ENCODE measurements at places on chromosomes 7 and 10. TPM values are rescaled to one million over a fixed set of nuclear protein-coding genes. Genes with fewer than 3 reads are reported as not detected.

- no peaks in the 10 kb centered on the region for H3K36me3 ChIP-seq
- H3K4me1 ChIP-seq, result peaks cover 54% of the 10 kb centered on the region
- DNase-seq, result no peak
- H3K4me3 ChIP-seq, result no peak overlapping the region
- H3K27ac ChIP-seq, result peak overlapping the region; percentile 98
- no peaks in the 10 kb centered on the region for H3K27me3 ChIP-seq
Observed at GRCh38 chr7:95607561-95607960, 11.2 kb upstream of the PDK4 start.

- no peaks in the 10 kb centered on the region for H3K36me3 ChIP-seq
- H3K4me1 ChIP-seq, result no peaks in the 10 kb centered on the region
- no peak overlapping the region for H3K27ac ChIP-seq
- no peak overlapping the region for H3K4me3 ChIP-seq
- H3K27me3 ChIP-seq, result no peaks in the 10 kb centered on the region
Observed at GRCh38 chr10:49549640-49550346, 10.9 kb upstream of the ERCC6 start.

The SCART1 gene
- total RNA-seq, result 0.36 TPM

- peak; percentile 18 for DNase-seq
- H3K27me3 ChIP-seq, result no peaks in the 10 kb centered on the region
- no peaks in the 10 kb centered on the region for H3K36me3 ChIP-seq
Observed at GRCh38 chr10:30228417-30229036, 120.6 kb downstream of the MTPAP start.

DNA sequence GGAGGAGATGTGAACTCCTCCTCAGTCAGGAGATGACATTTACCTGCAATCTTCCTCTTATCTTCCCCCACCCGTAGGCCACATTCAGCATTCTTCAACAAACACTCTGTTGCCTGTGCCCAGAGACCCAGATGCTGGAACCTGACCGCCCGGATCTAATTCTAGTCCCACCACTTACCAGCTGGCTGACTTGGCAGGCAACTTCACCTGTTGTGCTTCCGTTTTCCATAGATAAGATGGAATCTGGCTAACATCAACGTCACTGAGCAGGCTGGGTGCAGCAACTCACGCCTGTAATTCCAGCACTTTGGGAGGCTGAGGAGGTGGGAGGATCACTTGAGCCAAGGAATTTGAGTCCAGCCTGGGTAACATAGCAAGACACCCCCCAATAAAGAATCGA is 21.3 kb upstream of the FXYD4 start:
- H3K4me3 ChIP-seq, result no peak overlapping the region
- no peak overlapping the region for H3K27ac ChIP-seq
- DNase-seq, result no peak
- no peaks in the 10 kb centered on the region for H3K36me3 ChIP-seq
- peaks cover 31% of the 10 kb centered on the region for H3K27me3 ChIP-seq
- H3K4me1 ChIP-seq, result peaks cover 9% of the 10 kb centered on the region

GRCh38 chr7:25263337-25263736 is 35.1 kb upstream of the NPVF start:
- H3K27me3 ChIP-seq, result peaks cover 23% of the 10 kb centered on the region
- H3K36me3 ChIP-seq, result no peaks in the 10 kb centered on the region
- H3K4me3 ChIP-seq, result no peak overlapping the region

The FANK1 gene
- total RNA-seq, result 0.30 TPM

- H3K4me1 ChIP-seq, result no peaks in the 10 kb centered on the region
- no peaks in the 10 kb centered on the region for H3K27me3 ChIP-seq
- no peak overlapping the region for H3K4me3 ChIP-seq
- no peak overlapping the region for H3K27ac ChIP-seq
- H3K36me3 ChIP-seq, result peaks cover 3% of the 10 kb centered on the region
Observed at GRCh38 chr7:121113288-121113687, 124.8 kb downstream of the CPED1 start.

DNA sequence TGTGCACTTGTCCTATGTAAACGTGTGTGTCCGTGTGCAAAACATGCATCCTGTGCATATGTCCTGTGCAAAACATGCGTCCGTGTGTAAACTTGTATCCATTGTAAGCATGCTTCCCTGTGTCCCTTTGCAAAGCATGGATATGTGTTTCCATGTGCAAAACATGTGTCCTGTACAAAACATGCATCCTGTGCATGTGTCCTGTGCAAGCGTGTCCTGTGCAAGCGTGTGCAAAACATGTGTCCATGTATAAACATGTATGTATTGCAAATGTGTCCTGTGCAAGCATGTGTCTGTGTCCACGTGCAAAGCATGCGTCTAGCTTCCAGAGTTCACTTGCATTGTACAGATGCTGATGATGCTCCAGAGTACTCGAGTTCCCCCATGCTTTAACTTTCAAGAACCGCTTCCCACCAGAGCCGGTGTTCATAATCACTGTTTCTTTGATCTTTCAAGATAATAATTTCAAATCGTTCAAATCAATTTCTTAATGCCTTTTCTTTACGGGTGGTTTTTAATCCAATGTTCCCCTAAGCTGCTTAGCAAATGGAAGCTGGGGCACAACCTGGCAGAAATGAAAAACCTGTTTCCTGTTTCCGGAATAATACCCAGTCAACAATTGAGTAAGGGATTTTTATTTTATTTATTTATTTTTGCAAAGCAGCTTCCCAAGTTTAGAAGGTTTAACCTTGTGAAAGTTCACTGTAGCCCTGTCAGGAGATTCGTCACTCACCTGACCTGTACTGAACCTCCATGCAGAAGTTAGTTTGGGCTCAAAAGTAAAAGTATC is 641 bp upstream of the ASB13 start:
- H3K4me3 ChIP-seq, result peak overlapping the region; percentile 89
- no peaks in the 10 kb centered on the region for H3K36me3 ChIP-seq
- DNase-seq, result no peak
- H3K27ac ChIP-seq, result peak overlapping the region; percentile 90
- no peaks in the 10 kb centered on the region for H3K27me3 ChIP-seq

GRCh38 chr7:31261341-31261740 is 79.2 kb downstream of the NEUROD6 start:
- H3K4me1 ChIP-seq, result no peaks in the 10 kb centered on the region
- H3K27ac ChIP-seq, result no peak overlapping the region
- no peak overlapping the region for H3K4me3 ChIP-seq

The NUTM2A gene
- total RNA-seq, result 2.2 TPM

The OR6V1 gene
- not detected for total RNA-seq

The DNAH11 gene
- 0.74 TPM for total RNA-seq

The LRRC4 gene
- 4.4 TPM for total RNA-seq

DNA sequence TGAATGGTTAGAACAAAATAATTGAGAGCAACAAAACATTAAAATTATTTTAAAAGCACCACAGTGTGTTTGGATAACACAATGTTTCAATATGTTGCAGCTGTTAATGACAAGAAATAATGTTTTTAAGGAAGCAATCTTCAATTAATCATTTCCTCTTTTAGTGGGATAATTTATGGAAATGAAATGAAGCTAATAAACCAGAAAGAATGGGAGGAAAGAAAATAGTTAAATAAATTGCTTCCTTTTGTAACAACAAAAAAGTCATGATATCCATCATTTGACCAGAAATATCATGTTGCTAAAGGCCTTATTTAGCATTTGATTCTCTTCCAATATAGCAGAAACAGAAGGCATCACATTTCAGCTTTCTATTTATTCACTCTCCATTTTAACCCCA is 224.5 kb downstream of the SEMA3A start:
- H3K4me1 ChIP-seq, result no peaks in the 10 kb centered on the region
- H3K27me3 ChIP-seq, result no peaks in the 10 kb centered on the region
- no peaks in the 10 kb centered on the region for H3K36me3 ChIP-seq
- no peak overlapping the region for H3K27ac ChIP-seq
- DNase-seq, result no peak

The PSD gene
- 0.93 TPM for total RNA-seq

GRCh38 chr10:3395458-3395861 is 222.9 kb upstream of the PITRM1 start:
- no peaks in the 10 kb centered on the region for H3K36me3 ChIP-seq
- no peak for DNase-seq
- no peaks in the 10 kb centered on the region for H3K27me3 ChIP-seq
- peaks cover 24% of the 10 kb centered on the region for H3K4me1 ChIP-seq
